Calu3 (cell line): ENCODE measurements at places on chromosomes 11 and 22.

DNA sequence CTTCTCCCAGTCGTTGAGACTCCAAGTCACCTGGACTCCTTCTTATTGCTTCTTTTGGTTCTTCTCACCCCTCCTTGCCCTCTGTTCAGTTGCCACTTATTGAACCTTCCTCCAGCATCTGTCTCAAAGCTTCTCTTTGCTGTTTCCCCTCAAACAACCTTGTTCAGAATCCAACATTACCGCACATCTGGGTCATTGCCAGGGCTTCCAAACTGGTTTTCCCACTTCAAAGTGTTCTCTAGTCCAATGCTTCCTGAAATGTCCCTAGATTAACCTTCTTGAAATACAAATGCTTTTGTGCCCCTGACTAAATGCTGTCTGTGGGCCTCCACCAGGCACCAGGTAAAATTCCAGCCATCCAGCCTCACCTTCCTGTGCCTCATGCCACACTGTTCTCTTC lies 100.8 kb upstream of the TTC12 start:
- DNase-seq = no peak

- peak; percentile 49 for DNase-seq
These were observed 96.5 kb downstream of the CWC15 start for GRCh38 chr11:94876645-94877442.

- DNase-seq = no peak
These were observed 26.2 kb downstream of the LARGE1 start for GRCh38 chr22:33894036-33894435.

DNA sequence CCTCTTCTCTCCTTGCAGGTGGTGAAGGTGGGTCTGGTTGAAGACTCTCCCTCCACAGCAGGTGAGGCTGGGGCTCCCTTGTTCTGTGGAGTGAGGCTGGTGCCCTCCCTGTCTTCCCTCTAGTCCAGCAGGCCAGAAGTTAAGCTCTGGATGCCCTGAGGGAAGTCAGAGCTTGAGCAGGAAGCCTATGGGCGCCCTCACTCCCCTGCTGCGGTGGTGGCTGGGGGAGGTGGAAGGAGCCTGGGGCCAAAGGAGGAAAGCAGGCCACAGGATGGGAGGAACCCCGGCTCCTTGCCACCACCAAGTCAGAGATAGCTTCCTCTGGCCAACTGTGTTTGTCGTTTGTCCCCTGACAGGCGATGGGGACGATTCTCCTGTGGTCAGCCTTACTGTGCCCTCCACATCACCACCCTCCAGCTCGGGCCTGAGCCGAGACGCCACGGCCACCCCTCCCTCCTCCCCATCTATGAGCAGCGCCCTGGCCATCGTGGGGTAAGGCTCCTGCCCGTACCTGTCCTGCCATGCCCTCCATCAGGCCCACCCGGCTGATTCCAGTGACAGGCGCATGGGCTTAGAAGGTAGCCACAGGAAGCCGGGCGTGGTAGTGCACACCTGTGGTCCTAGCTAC lies 29.5 kb upstream of the RAB1B start:
- DNase-seq = no peak

GRCh38 chr11:110874437-110875030 lies 162.3 kb upstream of the ARHGAP20 start:
- DNase-seq = no peak

DNA sequence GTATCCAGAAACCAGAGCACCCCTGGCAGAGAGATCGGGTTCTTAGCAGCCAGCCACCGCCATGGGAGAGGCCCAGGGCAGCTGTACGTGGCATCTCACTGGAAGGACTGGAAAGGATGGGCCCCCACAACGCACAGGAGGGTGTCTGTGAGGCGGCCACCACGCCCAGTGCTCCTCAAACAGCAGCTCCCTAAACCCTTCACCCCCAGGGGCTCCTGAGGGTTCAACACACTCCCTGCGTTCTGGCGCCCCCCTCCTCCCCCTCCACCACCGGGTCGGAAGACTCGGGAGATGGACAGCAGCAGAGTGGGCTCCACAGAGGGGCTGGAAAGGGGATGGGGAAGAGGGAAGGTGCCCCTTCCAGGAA lies 1.1 kb downstream of the MAPK12 start:
- DNase-seq = no peak

DNA sequence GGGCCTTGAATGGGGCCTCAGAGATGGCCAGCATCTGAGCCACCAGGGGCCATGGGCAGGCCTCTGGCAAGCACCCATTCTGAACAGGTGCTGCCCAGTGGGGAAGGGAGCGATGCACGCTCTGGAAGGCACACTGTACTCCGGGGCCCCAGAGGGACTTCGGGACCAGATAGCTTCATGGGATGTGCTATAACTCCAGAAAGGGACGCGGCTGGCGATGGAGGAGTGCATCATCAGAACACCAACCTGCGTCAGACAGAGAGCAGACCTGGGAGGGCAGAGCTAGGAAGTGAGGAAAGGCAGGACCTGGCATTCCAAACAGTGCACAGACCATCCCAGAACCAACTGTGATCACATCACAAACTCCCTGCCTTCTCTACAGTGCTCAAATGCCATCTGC lies 16.8 kb downstream of the DGCR2 start:
- no peak for DNase-seq

- no peak for DNase-seq
These were observed 446.6 kb downstream of the TBC1D22A start for GRCh38 chr22:47209040-47209514.

DNA sequence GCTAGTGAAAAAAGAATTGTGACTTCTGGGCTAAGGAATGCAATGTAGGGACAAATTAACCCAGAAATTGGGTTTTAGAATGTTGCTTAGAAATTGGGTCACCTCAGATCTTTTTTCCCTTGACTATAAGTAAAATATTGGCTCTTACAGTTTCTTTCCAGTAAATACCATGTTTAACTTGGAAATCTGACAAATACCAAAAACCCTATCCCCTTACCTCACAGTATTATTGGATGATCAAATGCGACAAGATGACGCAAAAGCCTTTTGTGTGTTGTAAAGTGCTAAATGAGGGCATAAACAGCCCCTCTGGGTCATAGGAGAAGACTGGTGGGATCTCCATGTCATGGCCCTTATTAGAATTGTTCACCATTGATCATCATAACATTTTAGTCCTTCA lies 6.1 kb upstream of the UPB1 start:
- no peak for DNase-seq

GRCh38 chr22:19872779-19873137 lies 18.1 kb upstream of the GNB1L start:
- no peak for DNase-seq

DNA sequence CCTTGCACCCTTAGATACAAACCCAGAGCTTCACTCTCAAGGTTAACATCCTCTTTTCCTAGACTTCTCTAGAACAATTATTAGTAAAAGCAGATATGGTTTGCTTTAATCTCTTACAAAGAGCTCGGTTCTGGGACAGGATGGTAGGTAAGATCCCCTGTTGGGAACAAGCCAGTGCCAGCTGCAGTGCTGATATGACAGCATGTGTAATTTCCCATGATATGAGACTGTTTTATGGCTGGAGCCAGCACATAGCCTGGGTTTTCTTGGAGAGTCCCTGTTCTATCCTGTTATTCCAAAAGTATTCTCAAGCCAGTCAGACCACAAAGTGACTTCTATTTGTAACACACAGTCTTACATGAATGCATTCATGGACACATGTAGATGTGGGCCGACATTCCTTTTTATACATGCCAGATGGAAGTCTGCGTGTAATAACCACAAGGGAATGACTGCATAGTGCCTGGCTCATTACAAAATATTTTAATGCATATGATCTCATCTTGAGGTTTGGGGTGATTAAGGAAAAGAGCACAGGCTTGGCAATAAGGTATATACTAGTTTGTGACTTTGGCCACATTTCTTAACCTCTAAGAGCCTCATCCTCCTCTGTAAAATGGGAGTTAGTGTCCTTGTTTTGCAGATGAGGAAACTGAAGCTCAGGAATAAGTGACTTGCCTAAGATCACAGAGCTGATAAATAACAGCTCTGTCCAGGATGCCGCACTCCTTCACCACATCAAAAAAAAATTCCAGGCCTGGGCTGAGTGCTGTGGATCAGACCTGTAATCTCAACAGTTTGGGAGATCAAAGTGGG lies 21.8 kb downstream of the CLMP start:
- DNase-seq = no peak

GRCh38 chr22:39456522-39457197 lies at the start of gene MGAT3:
TSS of gene MGAT3 (plus strand) at chr22:39457012. CDS start at chr22:39487348, 30,336 bp downstream.
- no peak for DNase-seq

- DNase-seq = no peak
These were observed 4.7 kb downstream of the GNAZ start for GRCh38 chr22:23075050-23075449.

- no peak for DNase-seq
These were observed 45.9 kb upstream of the CARS1 start for GRCh38 chr11:3103076-3103475.

DNA sequence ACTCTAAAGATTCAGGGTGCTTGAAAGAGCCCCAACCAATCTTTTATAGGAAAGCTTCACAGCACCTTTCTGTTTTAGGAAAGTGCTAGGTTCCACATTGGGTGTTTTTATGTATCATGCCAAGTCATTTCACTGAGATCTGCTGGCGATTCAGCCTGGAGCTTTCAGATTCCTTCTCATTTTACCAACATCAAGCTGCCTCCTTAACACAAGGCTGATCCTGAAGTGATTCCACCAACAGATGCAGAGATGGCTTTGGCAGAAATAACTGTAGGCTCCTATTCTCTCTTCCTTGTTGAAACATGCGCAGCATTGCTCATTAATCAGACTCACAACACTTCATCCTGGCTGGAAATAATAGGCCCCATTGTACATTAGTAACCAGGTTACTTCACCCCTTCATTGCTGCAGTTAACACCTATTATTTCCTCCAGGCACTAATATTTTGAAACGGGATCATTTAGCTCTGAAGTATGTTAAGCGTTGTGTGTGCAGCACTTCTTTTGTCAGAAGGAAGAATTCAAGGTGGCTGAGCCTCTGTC lies 89.0 kb downstream of the OPCML start:
- DNase-seq = no peak

GRCh38 chr11:9384535-9385326 lies at the start of gene IPO7:
TSS of gene IPO7 (plus strand) at chr11:9384652. CDS start at chr11:9384764, 112 bp downstream.
- DNase-seq = peak; percentile 89

DNA sequence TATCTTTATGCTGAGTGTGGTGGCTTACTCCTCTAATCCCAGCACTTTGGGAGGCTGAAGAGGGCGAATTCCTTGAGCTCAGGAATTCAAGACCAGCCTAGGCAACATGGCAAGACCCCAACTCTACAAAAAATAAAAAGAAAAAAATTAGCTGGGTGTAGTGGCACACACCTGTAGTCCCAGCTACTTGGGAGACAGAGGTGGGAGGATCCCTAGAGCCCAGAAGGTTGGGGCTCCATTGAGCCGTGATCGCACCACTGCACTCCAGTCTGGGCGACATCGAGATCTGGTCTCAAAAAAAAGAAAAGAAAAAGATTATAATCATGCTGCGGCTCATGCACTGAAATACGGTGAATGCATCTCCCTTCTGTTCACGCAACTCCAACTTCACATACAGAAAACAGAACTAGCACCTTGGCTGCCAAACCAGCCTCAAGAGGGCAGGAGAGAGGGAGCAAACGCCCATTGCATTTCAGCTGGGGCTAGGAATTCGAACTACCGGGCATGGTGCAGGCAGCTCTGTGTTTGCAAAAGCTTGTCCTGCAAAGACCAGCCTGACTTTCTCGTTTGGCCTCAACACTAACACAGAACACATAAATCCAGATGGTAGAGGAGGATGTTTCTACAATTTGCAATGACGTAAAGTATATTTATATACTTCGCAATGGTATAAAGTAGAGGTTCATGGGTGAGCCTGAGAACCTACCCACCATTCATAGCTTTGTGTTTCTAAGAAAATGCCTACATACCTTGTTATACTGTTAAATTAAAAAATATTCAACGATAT lies 6.3 kb upstream of the SYNGR1 start:
- DNase-seq = peak; percentile 71

- DNase-seq = no peak
These were observed 1196.8 kb downstream of the BRD1 start for GRCh38 chr22:48630848-48631247.

GRCh38 chr11:103926990-103927389 lies 109.5 kb upstream of the DDI1 start:
- DNase-seq = no peak

- no peak for DNase-seq
These were observed 86.0 kb downstream of the DGCR2 start for GRCh38 chr22:19036229-19036522.

DNA sequence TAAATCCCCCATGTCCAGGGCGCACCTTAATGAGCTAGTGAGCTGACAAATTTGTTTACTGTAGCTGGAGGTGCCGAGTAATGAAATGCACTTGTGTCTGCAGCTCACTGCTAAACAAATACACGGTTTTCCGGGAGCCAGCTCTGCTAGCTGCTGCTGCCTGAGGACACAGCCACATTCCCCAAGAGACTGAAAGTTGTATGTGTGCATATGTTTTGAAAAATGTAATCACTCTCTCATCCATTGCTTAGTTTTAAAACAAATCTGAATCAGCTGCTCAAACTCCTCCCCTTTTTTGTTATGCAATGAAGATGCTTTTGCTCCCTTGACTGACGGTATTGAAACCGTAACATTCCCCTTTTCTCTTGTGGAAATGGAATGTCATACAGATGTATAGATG lies 62.4 kb upstream of the NNMT start:
- no peak for DNase-seq

DNA sequence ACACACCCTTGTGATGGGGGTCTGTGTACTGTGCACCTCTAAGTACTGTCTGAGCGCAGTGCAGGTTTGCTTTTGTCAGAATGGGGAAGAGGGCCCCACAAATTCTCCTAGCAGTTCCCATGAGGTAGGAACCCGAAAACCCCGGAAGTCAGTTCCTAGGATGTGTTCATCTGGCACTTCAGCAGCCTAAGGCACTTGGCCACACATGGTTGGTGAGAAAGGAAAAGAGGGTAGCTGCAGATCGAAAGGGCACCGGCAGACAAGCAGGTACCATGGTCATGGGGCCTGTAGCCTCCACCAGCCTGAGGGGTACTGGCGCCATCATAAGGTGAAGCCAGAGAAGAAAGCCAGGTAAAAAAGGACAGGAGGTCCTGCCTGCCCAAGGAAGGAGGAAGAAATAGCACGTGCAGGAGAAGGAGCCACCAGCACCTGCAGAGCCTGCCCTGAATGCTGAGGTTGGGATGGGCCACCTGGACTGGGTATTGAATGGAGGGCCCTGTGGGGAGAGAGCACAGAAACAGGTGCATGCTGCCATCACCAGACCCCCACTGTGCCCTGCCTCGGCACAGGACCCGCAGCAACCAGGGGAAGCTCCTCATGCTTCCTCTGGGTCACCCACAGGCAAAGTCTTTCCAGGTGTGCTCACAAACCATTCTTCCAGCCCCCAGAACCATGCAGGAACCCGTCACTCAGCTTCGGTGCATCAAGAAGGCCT lies 8.1 kb upstream of the CASTOR1 start:
- no peak for DNase-seq

GRCh38 chr11:35322318-35322979 lies 96.9 kb downstream of the SLC1A2 start:
- peak; percentile 17 for DNase-seq
